Activated CD4-positive, alpha-beta T cell treated with anti-CD3 and anti-CD28 coated beads, Interleukin-10, Interleukin-2, amounts not matched to agents 100 ng/mL and 50 ng/mL, durations not matched to agents 16 hours and 8 hours (primary cell): ENCODE measurements at places on chromosomes 13 and 19.
A peak's percentile ranks its signal among the peaks of the same experiment; 100 is the strongest.

DNA sequence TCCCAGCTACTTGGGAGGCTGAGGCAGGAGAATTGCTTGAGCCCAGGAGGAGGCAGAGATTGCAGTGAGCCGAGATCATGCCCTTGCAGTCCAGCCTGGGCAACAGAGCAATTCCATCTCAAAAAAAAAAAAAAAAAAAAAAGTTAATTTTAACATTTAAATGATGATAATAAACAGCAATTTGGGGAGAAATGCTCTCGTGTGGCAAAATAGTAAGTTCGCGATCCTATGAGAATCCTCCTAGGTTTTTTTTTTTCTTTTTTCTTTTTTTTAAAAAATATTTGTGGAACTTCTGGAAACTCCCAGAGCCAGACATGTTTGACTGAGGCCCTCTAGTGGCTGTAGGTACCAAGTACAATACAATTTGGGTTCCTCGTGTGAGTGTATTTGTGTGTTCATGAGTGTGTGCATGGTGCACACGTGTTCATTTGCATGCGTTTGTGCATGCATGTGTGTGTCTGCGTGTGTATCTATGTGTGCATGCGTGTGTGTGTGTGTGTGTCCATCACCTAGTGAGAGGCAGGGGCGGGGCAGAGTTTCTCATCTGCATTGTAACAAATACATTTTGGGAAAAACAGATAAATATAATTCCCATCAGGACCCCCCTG, 31.2 kb downstream of the TMPRSS9 start:
- peak; percentile 77 for DNase-seq

DNA sequence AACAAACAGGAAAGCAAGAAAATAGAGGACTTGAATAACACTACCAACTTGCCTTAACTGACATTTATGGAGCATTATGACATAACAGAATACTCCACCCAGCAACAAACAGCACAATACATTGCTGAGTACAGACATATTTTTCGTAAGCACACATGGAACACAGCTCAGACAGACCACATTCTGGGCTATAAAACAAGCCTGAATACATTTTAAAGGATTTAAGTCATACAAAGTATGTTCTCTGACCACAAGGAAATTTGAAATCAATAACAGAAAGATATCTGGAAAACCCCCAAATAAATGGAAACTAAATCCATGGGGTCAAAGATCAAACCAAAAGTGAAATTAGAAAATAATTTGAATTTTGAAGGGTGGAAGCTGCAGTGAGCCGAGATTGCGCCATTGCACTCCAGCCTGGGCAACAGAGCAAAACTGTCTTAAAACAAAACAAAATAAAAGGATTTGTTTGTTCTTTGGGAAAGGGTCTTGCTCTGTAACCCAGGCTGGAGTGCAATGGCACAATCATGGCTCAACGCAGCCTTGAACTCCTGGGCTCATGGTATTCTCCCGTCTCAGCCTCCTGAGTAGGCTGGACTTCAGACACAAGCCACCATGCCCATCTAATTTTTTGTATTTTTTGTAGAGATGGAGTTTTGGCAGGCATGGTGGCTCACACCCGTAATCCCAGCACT, 5.6 kb downstream of the ZDHHC20 start:
- no peak for DNase-seq

GRCh38 chr13:21075379-21076249, 14.2 kb upstream of the LATS2 start:
- DNase-seq = peak; percentile 31

- no peak for DNase-seq
Measured at GRCh38 chr19:46211201-46211881, 18.2 kb upstream of the IGFL1 start.

DNA sequence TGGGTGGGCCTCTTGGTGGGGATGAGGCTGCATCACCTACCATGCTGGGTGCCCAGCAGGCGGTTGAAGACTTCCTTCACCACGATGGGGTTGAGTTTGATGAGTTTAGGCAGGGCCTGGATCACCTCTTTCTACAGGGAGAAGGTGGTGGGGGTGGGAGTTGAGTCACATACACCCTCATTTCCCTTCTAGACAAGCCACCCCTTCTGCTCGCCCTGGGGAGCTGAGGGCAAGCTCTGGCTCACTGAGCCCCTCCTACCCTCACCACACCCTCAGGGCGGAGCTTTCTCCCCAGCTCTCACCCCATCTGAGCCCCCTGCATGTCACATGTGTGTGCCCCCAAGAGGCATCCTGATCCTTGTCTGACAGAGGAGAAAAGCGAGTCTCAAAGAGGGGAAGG, 7.6 kb upstream of the RSPH6A start:
- no peak for DNase-seq

- peak; percentile 21 for DNase-seq
Measured at GRCh38 chr13:102907016-102907756, 61.4 kb downstream of the ERCC5 start.

GRCh38 chr13:74324338-74324737, 190.1 kb upstream of the KLF12 start:
- DNase-seq = no peak

- peak; percentile 27 for DNase-seq
Measured at GRCh38 chr13:99501848-99502301, 603 bp downstream of the TM9SF2 start.

GRCh38 chr13:61294467-61295191, 121.0 kb downstream of the PCDH20 start:
- DNase-seq = no peak

DNA sequence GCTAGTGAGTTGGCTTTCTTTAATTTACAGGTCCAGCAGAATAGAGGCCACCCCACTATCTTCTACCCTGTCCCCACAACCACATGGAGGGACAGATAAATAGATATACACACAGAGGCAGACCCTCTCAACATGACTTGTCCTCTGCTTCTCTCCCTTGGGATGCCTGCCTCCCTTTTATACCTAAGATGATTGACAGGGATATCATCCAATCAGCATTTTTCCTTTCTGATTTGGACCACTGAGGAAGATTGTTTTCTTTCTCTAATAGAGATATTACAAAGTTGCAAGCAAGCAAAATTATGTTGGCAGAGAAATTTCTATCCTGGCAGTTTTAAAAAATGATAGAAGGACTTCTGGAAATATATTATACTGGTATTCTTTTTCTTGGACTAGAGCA, 35.8 kb downstream of the STOML3 start:
- DNase-seq = no peak

GRCh38 chr13:39132286-39133230, 94.3 kb downstream of the NHLRC3 start:
- DNase-seq = peak; percentile 18

GRCh38 chr13:112727581-112727980, 37.7 kb downstream of the ATP11A start:
- DNase-seq = no peak

GRCh38 chr19:45889210-45889885, 3.4 kb upstream of the IRF2BP1 start:
- no peak for DNase-seq

DNA sequence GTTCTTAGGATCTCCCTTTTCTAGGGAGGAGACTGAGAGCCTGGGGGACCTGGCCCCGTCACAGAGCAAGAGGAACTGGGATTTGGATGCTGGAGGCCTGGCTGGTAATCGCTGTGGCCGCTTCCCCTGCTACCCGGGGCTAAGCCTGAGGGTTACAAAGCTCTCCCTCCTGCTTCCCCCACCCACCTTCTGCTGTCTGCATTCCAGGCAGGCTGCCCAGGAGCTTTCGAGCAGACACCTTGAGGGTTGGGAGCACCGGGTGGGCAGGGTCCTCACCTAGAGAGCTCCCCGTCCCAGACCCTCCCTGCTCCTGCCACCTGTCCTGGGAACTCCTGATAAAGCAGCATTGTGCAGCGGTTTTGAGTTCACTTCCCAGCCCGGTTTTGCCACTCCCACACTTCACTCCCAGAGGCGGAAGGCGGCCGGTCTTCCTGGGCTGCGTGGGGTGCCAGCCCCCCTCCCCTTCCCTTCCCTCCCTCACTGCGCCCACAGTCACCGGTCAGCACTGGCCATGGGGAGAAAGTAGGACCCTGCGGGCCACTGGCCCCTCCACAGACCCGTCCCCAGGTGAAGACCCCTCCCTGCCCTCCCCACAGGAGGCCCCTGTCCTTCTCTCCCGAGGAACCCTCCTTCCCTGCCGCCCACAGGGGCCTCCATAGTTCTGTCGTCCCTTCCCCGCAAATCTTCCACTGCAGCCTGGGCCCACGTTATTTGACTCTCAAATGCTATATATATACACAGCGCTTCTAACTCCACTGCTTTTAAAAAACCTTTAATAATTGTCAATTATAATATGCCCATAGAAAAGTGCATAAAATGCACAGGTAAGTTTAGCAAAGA, 8.1 kb downstream of the PAK4 start:
- DNase-seq = no peak

GRCh38 chr19:10159610-10160009, 35.1 kb downstream of the DNMT1 start:
- no peak for DNase-seq
